ENCODE measurements at places on chromosomes 3 and 15.

- DNase-seq, result no peak
Observed at GRCh38 chr3:43707998-43708397, 17.3 kb downstream of the ABHD5 start.

- peak; percentile 50 for DNase-seq
Observed at GRCh38 chr3:69326855-69327300, 59.0 kb downstream of the FRMD4B start.

DNA sequence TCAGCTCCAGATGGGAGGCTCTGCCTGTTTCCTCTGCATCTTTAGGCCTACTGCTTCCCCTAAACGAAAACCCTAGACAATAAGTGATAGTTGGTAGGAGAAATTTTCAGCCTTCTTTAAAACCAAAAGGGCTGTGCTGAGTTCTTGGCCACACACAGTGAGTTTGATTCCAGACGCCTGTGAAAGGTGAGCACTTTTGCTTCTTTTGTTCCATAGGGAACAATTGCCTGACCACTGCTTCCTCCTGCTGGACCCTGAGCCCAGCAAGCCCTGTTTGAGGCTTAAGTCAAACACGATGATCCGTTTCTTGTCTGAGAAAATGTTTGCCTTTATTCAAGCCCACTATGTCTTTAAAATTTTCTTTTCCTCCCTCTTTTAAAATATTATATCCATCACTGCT, 493.9 kb downstream of the ZIC1 start:
- no peak for DNase-seq

- DNase-seq, result no peak
Observed at GRCh38 chr15:47415539-47415971, 301.8 kb upstream of the SEMA6D start.

- peak; percentile 59 for DNase-seq
Observed at GRCh38 chr3:184005941-184006507, 11.7 kb downstream of the ABCC5 start.

GRCh38 chr3:47836986-47837385, 34.0 kb downstream of the DHX30 start:
- no peak for DNase-seq

GRCh38 chr3:33883951-33884561, 85.6 kb downstream of the PDCD6IP start:
- DNase-seq, result no peak

GRCh38 chr3:37980462-37981347, 9.9 kb upstream of the VILL start:
- DNase-seq, result no peak

DNA sequence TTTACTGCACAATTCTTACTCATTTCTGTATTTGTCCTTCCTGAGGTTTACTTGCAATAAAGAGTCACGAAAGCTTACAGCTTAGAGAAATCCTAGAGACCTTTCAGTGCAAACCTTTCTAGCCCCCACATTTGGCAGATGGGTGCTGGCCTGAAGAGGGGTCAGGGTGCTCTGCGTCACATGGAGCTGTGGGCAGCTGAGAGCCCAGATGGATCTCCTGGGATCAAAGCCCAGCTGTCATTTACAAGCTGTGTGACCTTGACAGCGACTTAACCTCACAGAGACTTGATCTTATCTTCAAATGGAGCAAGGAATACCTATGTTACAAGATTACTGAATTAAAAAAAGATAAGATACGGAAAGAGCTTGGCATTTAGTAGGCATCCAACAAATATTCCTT, 24.0 kb upstream of the RAF1 start:
- no peak for DNase-seq

DNA sequence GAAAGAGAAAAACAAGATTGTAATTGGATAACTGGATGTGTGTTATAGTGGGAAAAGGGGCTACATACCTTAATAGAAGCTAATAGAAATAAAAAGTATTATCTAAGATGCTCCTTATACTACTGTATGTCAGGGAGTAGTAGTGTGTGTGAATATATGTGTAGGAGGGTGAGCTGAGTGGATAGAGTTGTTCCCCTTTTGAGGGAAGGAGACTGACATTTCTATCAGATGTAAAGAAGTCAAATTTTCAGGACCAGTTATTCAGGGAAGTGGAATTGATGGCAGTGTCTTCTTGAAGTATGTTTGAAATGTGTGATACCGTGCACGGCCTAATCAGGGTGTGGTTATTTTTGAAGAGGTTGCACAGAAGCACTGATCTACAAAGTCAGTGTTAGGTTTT, 49.1 kb downstream of the PCOLCE2 start:
- no peak for DNase-seq

GRCh38 chr15:83014205-83014653, 2.8 kb upstream of the C15orf40 start:
- no peak for DNase-seq

DNA sequence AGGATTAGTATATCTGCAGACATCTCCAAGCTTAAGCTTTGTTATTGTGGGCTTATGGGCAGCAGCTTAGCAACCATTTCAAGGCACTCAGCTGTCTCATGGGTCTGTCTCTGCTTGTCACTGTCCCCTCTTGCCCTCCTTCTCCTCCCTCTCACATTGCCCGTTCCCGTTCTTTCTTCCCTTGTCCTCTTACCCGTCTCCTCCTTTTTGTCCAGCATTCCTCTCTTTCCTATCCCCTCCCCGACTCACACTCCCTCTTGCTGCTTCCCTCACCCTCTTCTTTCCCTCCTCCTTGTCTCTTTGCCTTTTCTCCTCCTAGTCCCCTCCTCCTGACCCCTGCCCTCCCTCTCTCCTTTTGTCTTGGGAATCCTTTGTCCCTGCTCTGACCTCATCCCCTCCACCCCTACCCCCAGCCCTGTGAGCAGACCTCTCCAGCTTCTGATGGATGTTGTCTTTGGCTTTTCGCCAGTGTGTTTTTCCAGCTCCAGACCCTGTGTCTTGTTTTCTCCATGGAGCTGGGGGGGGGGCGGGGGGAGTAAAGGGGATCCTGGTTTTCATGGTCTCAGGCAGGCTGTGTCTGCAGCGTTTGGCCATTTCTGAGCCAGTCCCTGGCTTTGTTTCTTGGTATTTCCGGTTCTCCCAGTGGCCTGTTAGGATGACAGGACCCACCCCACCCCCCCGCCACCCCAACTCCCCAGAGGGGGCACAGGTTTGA, 47.9 kb upstream of the TRAK1 start:
- DNase-seq, result no peak

DNA sequence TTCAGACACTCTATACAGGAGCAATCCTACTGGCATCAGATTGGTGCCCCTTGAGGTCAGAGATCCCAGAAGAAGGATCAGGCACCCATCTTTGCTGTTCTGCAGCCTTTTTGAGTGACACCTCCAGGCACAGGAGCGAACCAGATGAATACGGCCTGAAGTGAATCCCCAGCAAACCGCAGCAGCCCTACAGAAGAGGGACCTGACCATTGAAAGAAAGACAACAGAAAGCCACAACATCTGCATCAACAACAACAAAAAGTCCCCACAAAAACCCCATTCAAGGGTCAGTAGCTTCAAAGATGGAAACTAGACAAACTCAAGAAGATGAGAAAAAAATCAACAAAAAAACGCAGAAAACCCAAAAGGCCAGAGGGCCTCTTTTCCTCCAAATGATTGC, 130.4 kb downstream of the PPM1L start:
- peak; percentile 25 for DNase-seq

DNA sequence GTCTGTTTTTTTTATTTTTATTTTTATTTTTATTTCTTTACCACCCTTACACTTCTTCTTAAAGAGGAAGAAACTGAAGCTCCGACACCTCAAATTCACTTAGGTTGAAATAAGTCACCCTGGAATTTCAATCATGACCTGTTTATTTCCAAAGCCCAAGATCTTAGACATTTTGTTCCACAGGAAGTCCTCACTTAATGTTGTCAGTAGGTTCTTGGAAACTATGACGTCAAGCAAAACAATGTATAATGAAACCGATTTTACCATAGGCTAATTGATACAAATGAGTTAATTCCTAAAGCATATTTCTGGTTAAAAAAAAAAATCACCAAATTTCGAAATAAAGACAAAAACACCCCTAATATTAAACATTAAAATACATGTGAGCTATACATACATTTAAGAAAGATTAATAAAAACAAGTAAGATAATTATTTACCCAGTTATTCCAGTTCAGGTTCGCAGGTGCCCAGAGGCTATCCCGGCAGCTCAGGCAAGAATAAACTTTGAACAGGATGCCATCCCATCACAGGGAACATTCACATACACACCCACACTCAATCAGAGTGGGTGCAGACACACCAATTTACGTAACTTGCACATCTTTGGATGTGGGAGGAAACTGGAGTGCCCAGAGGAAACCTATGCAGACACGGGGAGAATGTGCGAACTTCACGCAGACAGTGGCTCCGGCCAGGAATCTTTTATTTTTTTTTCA, 391.0 kb downstream of the RAP2B start:
- no peak for DNase-seq

DNA sequence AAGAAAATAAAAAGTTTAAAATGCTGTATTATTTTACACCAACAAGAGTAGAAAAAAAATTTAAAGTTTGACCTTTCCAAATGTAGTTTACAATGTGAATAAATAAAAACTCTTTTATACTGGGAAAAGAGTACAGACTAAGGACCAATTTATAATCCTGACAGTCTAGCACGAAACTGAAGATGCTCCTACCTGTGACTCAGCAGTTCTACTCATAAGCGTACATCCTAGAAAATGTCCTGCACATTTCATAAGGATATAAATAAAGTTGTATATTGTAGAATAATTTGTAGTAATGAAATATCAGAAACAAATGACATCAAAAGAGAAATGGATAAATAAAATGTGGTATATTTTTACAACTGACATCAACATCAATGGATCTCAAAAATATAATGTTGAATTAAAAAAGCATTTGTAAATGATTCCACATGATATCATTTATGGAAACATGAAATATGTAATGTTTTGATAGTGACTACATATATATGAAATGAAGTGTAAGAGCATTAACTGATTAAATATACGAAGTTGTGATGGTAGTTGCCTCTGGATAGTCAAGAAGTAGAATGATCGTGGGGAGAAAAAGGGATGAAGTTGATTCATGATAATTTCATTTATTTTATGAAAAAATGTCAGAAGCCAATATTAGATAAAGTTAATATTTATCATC, 161.3 kb upstream of the CBLB start:
- no peak for DNase-seq

DNA sequence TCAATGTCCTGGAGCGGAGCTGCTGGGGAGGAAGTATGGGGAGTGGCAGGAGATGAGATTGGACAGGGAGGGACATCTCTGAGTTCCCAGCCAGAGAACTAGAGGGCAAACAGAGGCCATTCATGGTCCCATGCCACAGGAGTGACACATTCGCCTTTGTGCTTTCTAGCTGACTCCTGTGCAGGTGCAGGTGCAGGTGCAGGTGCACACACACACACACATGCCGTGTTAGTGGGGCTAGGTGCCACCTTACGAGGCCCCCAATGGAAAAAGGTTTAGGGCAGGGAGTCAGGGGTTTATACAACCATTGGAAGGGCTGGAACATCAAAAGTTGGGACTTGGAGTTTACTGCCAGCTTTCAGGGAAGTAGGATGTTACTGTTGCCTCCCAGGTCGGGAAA, 52.0 kb downstream of the TPRA1 start:
- no peak for DNase-seq

DNA sequence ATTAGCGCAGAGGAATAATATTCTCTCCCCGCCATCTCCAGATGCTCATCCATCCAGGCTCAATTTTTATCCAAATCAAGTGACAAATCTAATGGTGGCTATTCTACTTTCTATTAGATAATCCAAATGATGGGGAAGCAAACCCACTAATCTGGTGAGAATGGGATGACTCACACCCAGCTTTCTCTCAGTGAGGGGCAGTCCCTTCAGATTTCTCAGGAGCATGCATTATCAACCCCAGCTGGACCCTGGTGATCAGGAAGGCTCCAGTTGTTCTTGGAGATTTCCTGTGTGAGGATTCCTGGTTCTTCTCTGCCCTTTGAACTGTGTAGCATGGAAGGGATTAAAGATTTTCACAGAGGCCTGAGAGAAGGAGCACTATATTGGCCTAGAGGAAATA, 358.0 kb downstream of the WDR72 start:
- DNase-seq, result no peak

DNA sequence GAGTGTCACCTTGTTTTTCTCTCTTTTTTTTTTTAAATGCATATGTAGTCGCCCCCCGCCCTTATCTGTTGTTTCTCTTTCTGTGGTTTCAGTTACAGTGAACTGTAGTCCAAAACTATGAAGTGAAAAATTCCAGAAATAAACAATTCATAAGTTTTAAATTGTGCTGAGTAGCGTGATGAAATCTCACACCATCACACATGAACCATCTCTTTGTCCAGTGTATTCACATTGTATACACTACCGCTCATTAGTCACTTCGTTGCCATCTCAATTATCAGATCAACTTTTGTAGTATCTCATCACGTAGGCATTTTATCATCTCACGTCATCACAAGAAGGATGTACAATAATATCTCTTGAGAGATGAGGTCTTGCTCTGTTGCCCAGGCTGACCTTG, 62.5 kb upstream of the MLF1 start:
- DNase-seq, result no peak

GRCh38 chr3:138186803-138187295, 252 bp upstream of the ARMC8 start:
- peak; percentile 94 for DNase-seq

All from GM20000 (cell line).